ENCODE measurements at places on chromosomes 2 and 18. TPM values are rescaled to one million over a fixed set of nuclear protein-coding genes. Genes with fewer than 3 reads are reported as not detected.

The DIPK1C gene
- polyA plus RNA-seq: 0.10 TPM

The PROM2 gene
- polyA plus RNA-seq: 6.1 TPM

The DSC3 gene
- 0.05 TPM for polyA plus RNA-seq

The PER2 gene
- 4.9 TPM for polyA plus RNA-seq

The POTEJ gene
- not detected for polyA plus RNA-seq

The FMNL2 gene
- polyA plus RNA-seq: 41.3 TPM

The ST8SIA5 gene
- polyA plus RNA-seq: 0.13 TPM

The MAP2 gene
- polyA plus RNA-seq: 2.3 TPM

The NYAP2 gene
- polyA plus RNA-seq: 0.01 TPM

The EFEMP1 gene
- polyA plus RNA-seq: 145 TPM

The NOSTRIN gene
- polyA plus RNA-seq: 54.1 TPM

The TRPM8 gene
- not detected for polyA plus RNA-seq

The TMEM169 gene
- 0.28 TPM for polyA plus RNA-seq

The RFTN2 gene
- polyA plus RNA-seq: 2.8 TPM

The ERICH2 gene
- polyA plus RNA-seq: 0.54 TPM

The KIAA2012 gene
- polyA plus RNA-seq: not detected
